ENCODE measurements at places on chromosomes 11 and 22. TPM values are rescaled to one million over a fixed set of nuclear protein-coding genes. Genes with fewer than 3 reads are reported as not detected.

MTCH2 gene
- total RNA-seq = 49.5 TPM

CASP1 gene
- total RNA-seq = 8.0 TPM

SLC17A6 gene
- total RNA-seq = not detected

RABL2B gene
- total RNA-seq = 26.8 TPM

OR2D2 gene
- total RNA-seq = 0.71 TPM

VSIG2 gene
- total RNA-seq = not detected

LGR4 gene
- total RNA-seq = 0.04 TPM

OR2AT4 gene
- total RNA-seq = 0.04 TPM

NCR3LG1 gene
- total RNA-seq = 38.6 TPM

KRTAP5-9 gene
- not detected for total RNA-seq

BDNF gene
- total RNA-seq = not detected

CARD18 gene
- not detected for total RNA-seq

PIK3IP1 gene
- total RNA-seq = 25.3 TPM

PHETA2 gene
- total RNA-seq = not detected

GRCh38 chr11:44536788-44537516 lies 28.5 kb upstream of the CD82 start:
- H3K27me3 ChIP-seq = no peaks in the 10 kb centered on the region
- DNase-seq = no peak
- peaks cover 6% of the 10 kb centered on the region for H3K4me1 ChIP-seq
- H3K4me3 ChIP-seq = no peak overlapping the region
- no peaks in the 10 kb centered on the region for H3K36me3 ChIP-seq
- no peak overlapping the region for H3K27ac ChIP-seq

- no peak for DNase-seq
- H3K36me3 ChIP-seq = no peaks in the 10 kb centered on the region
- no peak overlapping the region for H3K4me3 ChIP-seq
- no peaks in the 10 kb centered on the region for H3K27me3 ChIP-seq
Measured at GRCh38 chr11:128714881-128715280, 21.0 kb downstream of the FLI1 start.

DNA sequence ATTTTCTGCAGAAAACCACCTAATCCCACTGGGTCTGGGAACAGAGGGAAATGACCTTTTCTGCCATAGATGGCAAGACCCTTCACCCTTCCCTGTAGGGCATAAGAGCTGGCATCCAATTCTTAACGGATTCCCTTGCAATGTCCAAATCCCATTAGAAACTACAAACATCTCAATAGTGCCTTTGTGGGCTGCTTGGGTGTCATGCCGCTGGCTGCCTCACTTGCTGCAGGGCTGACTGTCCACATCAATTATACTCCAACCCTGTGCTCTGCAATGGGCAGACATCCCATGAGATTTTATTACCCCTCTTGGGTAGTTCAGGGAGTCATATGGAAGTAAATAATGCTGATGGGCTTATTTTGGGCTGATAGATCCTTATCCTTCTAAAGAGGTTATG lies 7.3 kb downstream of the GRAP2 start:
- no peak for DNase-seq
- H3K36me3 ChIP-seq = no peaks in the 10 kb centered on the region
- no peak overlapping the region for H3K27ac ChIP-seq
- H3K27me3 ChIP-seq = no peaks in the 10 kb centered on the region
- H3K4me3 ChIP-seq = no peak overlapping the region

GRCh38 chr11:130085671-130086290 lies 16.1 kb downstream of the APLP2 start:
- H3K27ac ChIP-seq = no peak overlapping the region
- no peak overlapping the region for H3K4me3 ChIP-seq
- DNase-seq = no peak
- H3K4me1 ChIP-seq = no peaks in the 10 kb centered on the region

DNA sequence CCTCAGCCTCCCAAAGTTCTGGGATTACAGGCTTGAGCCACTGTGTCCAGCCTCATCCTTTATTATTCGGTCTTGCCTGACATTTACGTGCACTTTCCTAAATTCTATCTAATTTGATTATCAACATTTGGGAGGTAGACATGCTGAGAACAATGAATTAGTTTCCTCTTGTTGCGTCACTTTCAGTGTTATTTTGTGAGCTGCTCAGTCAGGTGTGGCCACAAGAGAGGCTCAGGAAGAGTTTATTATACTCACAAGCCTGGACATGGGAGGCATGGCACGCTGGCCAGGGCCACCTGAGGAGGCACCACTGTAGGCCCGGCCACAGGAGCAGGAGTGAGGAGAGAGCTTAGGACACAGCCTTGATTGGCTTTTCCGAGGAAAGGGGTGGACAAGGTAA lies 59.7 kb upstream of the RBFOX2 start:
- H3K4me3 ChIP-seq = no peak overlapping the region
- DNase-seq = no peak
- H3K36me3 ChIP-seq = no peaks in the 10 kb centered on the region
- H3K27me3 ChIP-seq = no peaks in the 10 kb centered on the region

DNA sequence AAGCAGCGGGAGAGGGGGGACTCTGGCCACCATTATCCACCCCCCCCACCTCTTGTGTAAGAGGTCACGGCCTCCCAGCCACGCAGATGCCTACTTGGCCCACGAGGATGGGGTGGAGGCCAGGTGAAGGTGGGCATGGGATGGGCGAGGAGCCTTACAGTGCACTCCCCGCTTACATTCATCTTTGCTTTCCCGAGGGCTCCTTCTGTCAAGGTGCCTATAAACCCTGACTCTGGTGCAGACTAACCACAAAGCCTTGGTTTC lies 13.1 kb downstream of the NPTXR start:
- H3K27ac ChIP-seq = no peak overlapping the region
- H3K4me3 ChIP-seq = no peak overlapping the region
- H3K36me3 ChIP-seq = no peaks in the 10 kb centered on the region
- DNase-seq = no peak
- H3K4me1 ChIP-seq = no peaks in the 10 kb centered on the region

- H3K4me1 ChIP-seq = peaks cover 10% of the 10 kb centered on the region
- H3K4me3 ChIP-seq = no peak within 1 kb of the TSS
- H3K36me3 ChIP-seq = no peaks in the 10 kb centered on the region
- H3K27ac ChIP-seq = no peak within 1 kb of the TSS
Measured at GRCh38 chr22:45284705-45285262, at the start of gene UPK3A. Gene UPK3A, plus strand, starts transcription at chr22:45284949. Its CDS starts 65 bp downstream, at chr22:45285014.

GRCh38 chr11:19332476-19332875 lies 91.7 kb upstream of the E2F8 start:
- H3K27me3 ChIP-seq = no peaks in the 10 kb centered on the region
- H3K27ac ChIP-seq = no peak overlapping the region
- H3K4me3 ChIP-seq = no peak overlapping the region
- no peak for DNase-seq
- H3K36me3 ChIP-seq = no peaks in the 10 kb centered on the region
- peaks cover 25% of the 10 kb centered on the region for H3K4me1 ChIP-seq

- H3K27me3 ChIP-seq = no peaks in the 10 kb centered on the region
- H3K4me3 ChIP-seq = peak overlapping the region; percentile 53
- peaks cover 7% of the 10 kb centered on the region for H3K36me3 ChIP-seq
- H3K4me1 ChIP-seq = peaks cover 79% of the 10 kb centered on the region
Measured at GRCh38 chr11:111408789-111409727, 30.0 kb upstream of the POU2AF1 start.

DNA sequence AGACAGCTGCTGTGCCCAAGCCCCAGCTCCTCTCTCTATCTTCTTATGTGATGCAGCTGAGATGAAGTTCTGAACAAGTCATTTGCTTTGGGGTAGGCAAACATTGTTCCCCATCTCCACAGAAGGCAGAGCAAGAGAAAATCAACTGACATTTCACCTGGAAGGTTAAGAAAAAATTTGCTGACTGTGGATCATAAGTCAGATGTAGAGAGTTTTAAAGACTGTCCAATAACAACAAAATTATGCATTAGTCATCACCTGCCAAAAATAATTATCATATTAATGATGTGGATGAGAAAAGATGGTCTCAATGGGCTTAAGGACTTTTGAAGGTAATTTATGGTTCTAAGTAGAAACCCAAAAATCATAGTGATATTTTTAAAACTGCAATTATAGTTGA lies 59.2 kb downstream of the KCNJ1 start:
- no peaks in the 10 kb centered on the region for H3K36me3 ChIP-seq
- H3K27me3 ChIP-seq = no peaks in the 10 kb centered on the region
- no peak overlapping the region for H3K4me3 ChIP-seq
- DNase-seq = no peak
- H3K27ac ChIP-seq = no peak overlapping the region
- no peaks in the 10 kb centered on the region for H3K4me1 ChIP-seq

DNA sequence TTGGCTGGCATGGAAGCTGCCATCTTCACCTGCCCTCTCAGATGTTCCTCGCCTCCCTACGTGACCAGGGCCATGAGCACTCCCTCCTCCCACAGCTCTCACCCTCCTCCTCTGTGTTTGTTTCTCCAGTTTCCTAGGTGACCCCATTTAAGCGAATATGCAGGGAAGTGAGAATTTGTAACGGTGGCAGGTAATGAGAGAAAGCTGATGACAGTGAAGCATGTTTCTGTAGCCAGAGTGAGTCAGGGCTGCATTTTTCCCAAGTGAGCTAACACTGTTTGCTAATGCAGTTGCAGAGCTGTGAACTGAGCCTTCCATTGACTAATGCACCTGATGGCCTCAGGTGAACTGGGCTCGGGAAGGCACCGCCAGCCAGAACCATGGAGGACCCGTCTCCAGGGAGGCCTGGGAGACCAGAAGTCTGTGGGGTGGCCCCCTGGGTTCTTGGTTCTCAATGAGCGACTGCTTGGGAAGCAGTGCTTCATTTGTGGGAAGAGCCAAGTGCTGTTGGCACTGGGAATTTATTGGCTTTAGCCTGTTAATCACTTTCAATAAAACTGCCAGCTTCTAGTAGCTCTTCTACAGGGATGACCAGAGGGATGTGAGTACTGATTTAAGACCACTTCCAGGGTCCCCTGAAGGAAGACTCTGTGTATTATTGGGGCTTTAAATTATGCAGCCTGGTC lies 64.5 kb downstream of the BARX2 start:
- no peak for DNase-seq
- no peaks in the 10 kb centered on the region for H3K27me3 ChIP-seq
- no peak overlapping the region for H3K27ac ChIP-seq
- H3K4me1 ChIP-seq = peaks cover 9% of the 10 kb centered on the region
- no peaks in the 10 kb centered on the region for H3K36me3 ChIP-seq

DNA sequence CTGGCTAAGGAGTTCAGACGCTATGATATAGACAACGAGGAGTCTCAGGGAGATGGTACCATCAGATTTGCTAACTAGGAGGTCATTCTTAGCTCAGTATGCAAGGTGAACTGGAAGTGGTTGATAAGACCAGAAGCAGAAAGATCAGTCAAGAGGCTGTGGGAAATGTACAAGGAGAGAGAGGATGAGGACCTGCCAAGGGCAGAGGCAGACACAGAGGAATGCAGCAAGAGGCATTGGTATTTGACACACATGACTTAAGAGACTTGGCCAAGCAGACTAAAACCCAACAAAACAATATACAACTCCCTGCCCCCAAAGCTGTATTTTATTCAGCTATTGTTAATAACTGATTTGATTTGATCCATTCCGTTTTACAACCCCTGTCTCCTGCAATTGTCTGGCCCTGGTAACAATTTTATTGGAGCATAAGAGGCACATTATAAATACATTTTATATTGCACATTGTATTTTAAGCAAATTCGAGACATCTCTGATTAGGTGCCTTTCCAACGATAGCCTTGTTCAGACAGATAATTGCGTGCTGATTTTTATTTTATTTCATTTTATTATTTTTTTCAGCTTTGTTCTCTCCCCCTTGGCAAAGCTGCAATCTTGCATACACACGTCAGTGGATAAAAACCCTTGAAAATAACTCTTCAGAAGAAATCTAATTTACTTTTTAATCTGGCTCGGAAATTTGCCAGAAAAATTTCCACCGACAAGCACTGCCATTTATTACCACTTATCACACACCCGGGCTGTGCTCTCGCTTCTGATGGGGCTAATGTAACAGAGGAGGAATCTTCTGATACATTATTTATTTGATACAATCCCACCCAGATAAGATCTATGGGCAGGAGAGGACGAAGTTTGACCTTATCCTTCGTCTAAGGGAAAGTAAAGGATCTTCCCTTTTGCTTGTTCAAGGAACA lies 237.8 kb downstream of the NXPE2 start:
- no peak for DNase-seq
- no peaks in the 10 kb centered on the region for H3K36me3 ChIP-seq
- H3K27me3 ChIP-seq = no peaks in the 10 kb centered on the region
- H3K4me1 ChIP-seq = peaks cover 53% of the 10 kb centered on the region

GRCh38 chr11:116397602-116398084 lies 375.1 kb downstream of the BUD13 start:
- no peaks in the 10 kb centered on the region for H3K36me3 ChIP-seq
- H3K27ac ChIP-seq = no peak overlapping the region
- no peak overlapping the region for H3K4me3 ChIP-seq
- no peak for DNase-seq
- no peaks in the 10 kb centered on the region for H3K27me3 ChIP-seq

GRCh38 chr11:108199446-108200321 lies 22.8 kb downstream of the NPAT start:
- no peak overlapping the region for H3K4me3 ChIP-seq
- no peak overlapping the region for H3K27ac ChIP-seq
- H3K27me3 ChIP-seq = no peaks in the 10 kb centered on the region
- peaks cover 88% of the 10 kb centered on the region for H3K36me3 ChIP-seq

DNA sequence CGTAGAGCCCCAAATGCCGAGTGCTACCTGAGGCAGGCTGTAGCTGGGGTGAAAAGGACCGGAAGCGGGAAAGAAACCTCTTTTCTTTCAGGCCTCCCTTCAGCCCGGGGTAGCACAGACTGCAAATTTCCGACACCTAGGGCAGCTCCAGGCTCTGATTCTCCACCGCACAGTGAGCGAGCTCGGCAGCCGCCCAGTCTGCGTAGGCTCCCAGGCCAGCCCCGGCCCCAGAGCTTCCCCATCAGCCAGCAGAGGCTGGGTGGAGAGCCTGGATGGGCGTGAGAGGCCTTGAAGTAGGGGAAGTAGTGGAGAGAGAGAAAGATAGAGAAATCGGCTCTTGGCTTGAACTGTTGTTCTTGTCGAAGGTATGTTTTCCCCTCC lies 9.3 kb upstream of the PAX6 start:
- H3K27ac ChIP-seq = no peak overlapping the region
- no peak overlapping the region for H3K4me3 ChIP-seq
- no peaks in the 10 kb centered on the region for H3K27me3 ChIP-seq
- H3K36me3 ChIP-seq = no peaks in the 10 kb centered on the region
- DNase-seq = no peak

DNA sequence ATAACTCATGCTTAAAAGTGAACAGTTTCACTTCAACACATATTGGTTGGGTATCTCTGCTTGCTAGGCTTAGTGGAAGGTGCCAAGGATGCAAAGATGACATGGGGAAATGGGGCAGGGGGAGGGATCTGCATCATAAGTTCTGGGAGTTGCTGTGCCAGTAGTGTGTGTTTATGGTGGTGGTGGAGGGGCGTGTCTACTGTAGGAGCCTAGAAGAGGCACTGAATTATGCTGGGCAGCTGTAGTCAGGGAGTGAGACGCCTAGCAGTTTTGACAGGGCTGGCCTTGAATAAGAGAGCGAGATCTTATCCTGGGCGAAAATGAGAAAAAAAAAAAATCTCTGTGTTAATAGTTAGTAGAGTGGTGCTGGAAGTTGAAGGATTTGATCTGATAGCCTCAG lies 3.0 kb downstream of the ELMOD1 start:
- H3K4me1 ChIP-seq = peaks cover 19% of the 10 kb centered on the region
- 0 out of 2 replicates have a peak, but pooled peaks cover 12% of the 10 kb centered on the region for H3K27me3 ChIP-seq
- peak; percentile 47 for DNase-seq
- H3K27ac ChIP-seq = no peak overlapping the region
- H3K36me3 ChIP-seq = no peaks in the 10 kb centered on the region

GRCh38 chr11:23112987-23113886 lies 253.0 kb upstream of the CCDC179 start:
- H3K27me3 ChIP-seq = no peaks in the 10 kb centered on the region
- H3K4me1 ChIP-seq = no peaks in the 10 kb centered on the region
- H3K36me3 ChIP-seq = no peaks in the 10 kb centered on the region
- H3K4me3 ChIP-seq = no peak overlapping the region
- H3K27ac ChIP-seq = no peak overlapping the region

- H3K27ac ChIP-seq = no peak overlapping the region
- no peaks in the 10 kb centered on the region for H3K36me3 ChIP-seq
- H3K27me3 ChIP-seq = no peaks in the 10 kb centered on the region
Measured at GRCh38 chr11:117792241-117792640, 4.8 kb downstream of the DSCAML1 start.

All from Karpas-422 (cell line).